ENCODE measurements at places on chromosomes 7 and 10.
A peak's percentile ranks its signal among the peaks of the same experiment; 100 is the strongest.

- peak; percentile 75 for DNase-seq
These were observed 4.6 kb upstream of the TSPAN15 start for GRCh38 chr10:69446650-69447151.

DNA sequence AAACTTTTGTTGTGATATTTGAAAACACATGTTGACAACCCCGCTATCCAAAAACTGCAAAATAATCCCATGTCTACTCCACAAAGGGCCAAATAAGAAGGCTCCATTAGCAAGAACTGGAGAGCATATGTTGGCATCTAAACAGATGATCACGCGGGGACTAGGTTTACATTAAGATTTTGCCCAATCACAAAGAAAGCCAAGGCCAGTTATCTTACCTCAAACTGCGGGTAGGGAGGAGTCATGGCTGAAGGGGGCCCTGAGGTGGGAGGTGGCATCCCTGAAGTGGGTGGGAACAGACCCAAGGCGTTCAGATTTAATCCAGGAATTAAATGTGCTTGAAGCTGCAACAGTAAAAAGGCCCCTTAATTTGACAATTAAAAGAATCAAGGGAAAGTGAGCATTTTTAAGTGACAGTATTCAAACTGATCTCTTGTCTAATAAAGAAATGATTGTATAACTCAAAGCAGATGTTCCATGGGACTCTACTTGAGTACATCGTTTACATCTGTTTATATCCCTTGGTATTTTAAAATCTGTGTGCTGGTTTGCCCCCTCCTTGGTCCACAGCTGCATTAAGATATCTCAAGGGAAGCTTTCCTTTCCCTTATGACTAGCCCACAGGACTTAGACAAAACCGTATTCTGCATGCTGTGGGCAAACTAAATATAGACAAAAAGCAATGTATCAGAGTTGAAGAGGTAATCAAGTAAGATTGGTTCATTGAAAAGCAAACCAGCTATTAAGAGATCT lies 42.9 kb downstream of the MALSU1 start:
- DNase-seq: peak; percentile 11

- DNase-seq: no peak
These were observed 4.3 kb downstream of the HOXA11 start for GRCh38 chr7:27180431-27181420.

GRCh38 chr10:119637631-119638030 lies 13.5 kb upstream of the BAG3 start:
- no peak for DNase-seq

DNA sequence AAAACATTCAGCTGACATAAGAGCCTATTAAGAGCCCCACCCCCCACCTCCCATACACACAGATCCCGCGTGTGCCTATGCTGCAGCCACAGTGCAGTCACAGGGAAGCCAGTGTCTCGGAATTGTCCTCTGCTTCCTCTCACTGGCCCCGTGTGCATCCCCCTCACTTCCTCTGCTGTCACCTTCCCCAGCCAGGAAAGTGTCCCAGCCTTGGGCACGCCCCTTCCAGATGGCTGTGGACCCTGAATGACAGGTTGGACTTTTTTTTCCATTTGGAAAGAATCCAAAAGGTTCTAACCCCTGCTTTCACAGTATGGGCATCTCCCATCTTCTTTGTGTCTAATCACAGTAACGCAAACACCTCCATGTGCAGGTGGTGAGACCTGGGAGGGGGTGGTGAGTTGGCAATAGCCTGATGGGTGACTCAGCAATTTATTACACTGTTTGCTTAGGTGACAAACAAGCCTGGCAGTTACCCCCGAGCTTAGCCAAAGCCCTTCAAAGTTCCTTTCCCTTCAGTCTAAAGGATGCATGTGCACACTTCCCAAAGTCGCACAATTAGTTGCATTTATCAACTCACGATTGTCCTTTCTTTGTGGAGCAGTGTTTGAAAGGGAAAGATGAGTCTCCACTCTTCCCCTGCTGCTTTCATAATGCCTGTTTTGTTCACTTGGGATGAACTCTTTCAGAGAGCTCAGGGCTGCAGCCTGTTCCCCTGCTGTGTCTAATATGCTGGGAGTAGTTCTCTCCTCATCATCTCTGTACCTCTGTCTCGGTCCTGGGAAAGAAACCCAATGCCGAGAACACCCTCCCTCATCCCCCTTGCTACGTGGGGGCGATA lies 67.5 kb upstream of the EFCAB10 start:
- DNase-seq: peak; percentile 48

- DNase-seq: no peak
These were observed 60.5 kb downstream of the CLEC2L start for GRCh38 chr7:139583826-139584553.

- DNase-seq: no peak
These were observed 22.7 kb upstream of the WASHC2A start for GRCh38 chr10:50044941-50045664.

- DNase-seq: no peak
These were observed 3.9 kb downstream of the MTERF1 start for GRCh38 chr7:91876391-91877133.

Measured in hepatocyte (in vitro differentiated cells).